MCF 10A (cell line): ENCODE measurements at places on chromosomes 5 and 9.

- no peak for DNase-seq
Observed at GRCh38 chr9:80066931-80067330, 495.2 kb downstream of the TLE4 start.

- peak; percentile 61 for DNase-seq
Observed at GRCh38 chr5:73447530-73448462, 781 bp downstream of the FOXD1 start.

DNA sequence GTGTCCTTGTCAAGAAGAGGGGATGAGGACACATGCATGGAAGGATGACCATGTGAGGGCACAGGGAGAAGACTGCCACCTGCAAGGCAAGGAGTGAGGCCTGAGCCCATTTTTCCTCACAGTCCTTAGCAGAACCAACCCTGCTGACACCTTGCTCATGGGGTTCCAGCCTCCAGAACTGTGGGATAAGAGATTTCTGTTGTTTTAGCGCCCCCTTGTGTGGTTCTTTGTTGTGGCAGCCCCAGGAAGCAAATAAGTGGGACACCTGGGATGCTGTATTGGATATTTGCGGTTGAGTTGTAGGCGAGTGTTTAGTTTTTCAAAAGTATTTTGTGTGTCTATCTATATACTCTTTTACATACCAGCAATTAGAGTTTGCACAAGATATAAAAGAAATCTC is 206.4 kb downstream of the NXNL2 start:
- DNase-seq: peak; percentile 54

- DNase-seq: no peak
Observed at GRCh38 chr5:178241688-178242231, 9.2 kb upstream of the PHYKPL start.

DNA sequence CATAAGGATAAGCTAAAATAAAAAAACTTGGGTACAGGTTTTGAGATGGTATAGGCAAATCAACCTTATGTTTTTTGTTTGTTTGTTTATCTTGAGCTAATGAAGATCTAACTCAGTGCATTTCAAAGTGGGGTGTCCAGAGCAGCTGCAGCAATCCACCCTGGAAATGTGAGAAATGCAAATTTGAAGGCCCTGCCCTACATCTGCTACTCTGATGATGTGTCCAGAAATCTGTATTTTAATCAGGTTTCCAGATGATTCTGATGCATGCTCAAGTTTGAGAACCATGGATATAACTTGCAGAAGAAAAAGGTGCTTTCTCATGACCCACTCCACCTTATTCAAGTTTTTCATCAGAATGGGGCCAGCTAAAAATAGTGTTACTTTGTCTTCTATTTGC is 467.0 kb downstream of the NTRK2 start:
- no peak for DNase-seq

- peak; percentile 55 for DNase-seq
Observed at GRCh38 chr9:75715360-75715759, 175.1 kb upstream of the PCSK5 start.

GRCh38 chr9:33158843-33159776 is 8.0 kb downstream of the B4GALT1 start:
- peak; percentile 78 for DNase-seq

GRCh38 chr5:150945486-150945885 is 40.7 kb upstream of the ZNF300 start:
- DNase-seq: no peak

DNA sequence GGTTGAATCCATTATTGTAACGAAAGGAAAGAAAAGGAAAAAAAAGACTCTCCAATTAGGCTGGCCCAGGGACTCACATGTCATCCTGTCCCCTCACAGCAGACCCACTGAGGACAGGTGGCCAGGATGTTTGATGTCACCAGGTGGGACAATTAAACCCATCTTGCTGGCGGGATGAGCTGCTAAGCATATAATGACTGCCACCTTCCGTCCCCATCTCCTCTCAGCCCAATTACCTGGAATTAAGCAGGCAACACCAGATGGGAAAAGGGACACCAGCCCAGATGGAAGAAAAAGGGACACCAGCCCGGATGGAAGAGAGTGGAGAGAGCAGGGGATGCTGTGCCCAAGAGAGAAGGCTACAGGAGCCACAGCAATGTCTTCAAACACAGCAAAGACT is 116.6 kb upstream of the SARDH start:
- no peak for DNase-seq

GRCh38 chr5:170769246-170769645 is 14.3 kb upstream of the GABRP start:
- no peak for DNase-seq

GRCh38 chr9:3793971-3794383 is 268.2 kb upstream of the RFX3 start:
- DNase-seq: no peak

- no peak for DNase-seq
Observed at GRCh38 chr5:133680830-133681565, 68.7 kb upstream of the FSTL4 start.

- DNase-seq: no peak
Observed at GRCh38 chr5:36392186-36392585, 90.5 kb upstream of the RANBP3L start.

DNA sequence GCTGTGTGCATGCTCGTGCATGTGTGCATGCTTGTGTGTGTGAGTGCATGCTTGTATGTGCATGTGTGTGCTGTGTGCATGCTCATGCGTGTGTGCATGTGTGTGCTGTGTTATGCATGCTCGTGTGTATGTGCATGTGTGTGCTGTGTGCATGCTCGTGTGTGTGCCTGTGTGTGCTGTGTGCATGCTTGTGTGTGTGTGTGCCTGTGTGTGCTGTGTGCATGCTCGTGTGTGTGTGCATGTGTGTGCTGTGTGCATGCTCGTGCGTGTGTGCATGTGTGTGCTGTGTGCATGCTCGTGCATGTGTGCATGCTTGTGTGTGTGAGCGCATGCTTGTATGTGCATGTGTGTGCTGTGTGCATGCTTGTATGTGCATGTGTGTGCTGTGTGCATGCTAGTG is 30.3 kb upstream of the SH3PXD2B start:
- no peak for DNase-seq

DNA sequence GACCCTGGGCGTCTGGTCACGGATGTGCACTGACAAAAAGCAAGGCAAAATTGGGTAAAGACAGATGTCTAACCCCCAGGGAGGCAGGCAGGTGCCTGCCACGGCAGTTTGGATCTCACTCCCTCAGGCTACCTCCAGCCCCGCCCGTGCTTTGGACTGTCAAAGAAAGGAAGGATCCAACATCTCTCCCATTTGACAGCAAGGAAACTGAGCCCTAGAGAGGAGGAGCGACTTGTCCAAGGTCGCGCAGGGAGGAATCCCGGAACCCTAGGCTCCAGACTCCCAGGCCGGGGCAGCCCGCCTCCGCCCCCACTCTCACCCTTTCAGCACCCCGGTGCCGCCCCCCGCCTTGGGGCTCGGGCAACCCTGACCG is 376 bp downstream of the GOLGA1 start:
- DNase-seq: no peak

- peak; percentile 11 for DNase-seq
Observed at GRCh38 chr5:130496215-130496614, 592.0 kb downstream of the CHSY3 start.

DNA sequence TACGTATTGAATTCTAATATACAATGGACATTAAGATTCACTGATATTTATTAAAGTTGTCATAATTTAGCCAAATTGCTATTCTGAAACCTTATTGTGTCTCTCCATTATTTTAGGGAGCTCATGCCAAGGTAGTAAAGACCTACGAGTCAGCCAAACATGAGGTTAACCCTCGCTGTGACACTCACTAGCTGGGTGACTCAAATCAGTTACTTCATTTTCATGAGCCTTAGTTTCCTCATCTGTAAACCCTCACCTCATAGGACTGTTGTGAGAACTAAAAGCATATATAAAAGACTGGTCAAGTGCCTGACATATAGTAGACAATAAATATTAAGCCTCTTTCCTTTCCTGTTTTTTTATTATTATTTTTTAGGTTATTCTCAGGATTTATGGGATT is 44.0 kb upstream of the PCA3 start:
- no peak for DNase-seq

DNA sequence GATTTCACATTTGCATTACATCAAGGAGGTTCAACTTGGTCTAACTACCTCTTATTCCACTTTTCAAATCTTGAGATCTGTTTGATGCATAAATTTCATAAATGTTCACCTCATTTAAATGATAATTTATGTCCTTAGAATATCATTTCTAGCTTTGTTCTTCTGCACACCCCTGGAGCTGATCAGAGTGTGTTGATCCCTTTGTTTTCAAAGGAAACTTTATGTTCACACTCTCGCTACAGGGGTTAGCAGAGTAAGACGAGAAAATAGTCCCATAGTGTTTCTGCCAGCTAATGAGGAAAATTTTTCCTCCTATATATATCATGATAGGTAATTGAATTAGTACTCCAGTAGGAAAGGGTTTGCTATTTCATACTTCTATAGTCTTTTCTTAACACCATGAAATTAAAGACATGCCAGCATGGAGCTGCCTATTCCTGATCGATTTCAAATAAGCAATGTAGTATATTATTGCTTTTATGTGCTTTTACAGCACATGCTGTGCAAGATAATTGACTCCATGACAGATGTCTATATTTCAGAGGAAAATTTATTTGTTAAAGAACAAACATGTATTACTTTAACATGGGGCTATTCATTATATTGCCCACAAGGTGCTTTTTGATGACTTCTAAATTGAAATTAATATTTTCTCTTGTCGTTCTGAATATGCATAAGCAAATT is 4.8 kb upstream of the PAM start:
- no peak for DNase-seq

GRCh38 chr5:2029206-2029605 is 146.5 kb upstream of the IRX4 start:
- peak; percentile 21 for DNase-seq

DNA sequence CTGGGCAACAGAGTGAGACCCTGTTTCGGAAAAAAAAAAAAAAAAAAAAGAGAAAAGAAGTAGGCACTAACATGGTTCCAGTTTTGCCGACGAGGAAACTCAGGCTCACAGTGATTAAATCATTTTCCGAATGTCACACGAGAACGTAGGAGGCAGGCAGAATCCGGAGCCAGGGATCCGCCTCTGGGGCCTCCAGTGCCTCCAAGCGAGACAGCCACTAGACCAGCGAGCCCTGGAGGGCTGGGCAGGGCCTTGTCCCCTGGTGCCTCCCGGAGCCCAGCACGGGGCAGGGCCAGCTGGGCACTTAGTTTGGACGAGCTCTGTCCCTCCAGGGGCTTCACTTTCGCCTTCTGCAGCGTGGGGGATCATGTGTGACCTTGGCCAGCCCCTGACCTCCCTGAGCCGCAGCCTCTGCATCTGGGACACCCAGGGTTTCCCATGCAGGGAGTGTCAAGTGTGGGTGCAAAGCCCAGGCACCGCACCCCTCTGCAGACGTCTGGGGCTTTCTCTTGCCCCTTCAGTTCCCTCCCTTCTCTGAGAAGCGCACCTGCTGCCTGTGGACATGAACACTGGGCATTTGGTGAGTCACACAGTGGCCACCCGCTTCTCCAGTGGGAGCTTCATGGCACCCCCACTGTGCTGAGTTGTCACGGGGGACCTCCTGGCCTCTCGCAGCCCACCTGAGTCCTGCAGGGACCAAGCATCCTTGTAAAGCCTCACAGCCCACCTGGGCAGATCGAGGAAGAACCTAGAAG is 80.3 kb downstream of the RXRA start:
- peak; percentile 38 for DNase-seq

DNA sequence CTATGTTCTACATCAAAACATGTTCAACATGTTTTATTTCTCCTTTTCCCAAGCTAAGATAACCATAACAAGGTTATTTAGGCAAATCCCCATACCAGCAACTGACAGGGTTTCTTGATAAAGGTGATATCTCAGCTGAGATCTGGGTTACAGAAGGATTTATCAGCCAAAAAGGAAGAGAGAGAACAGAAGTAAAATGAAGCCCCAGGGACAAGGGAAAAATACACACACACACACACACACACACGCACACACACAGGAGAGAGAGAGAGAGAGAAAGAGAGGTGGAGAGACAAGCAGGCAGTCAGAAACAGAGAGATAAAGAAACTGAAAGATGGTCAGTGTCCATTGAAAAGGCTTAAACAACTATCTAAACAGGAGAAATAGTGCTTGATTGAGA is 19.7 kb upstream of the MLLT3 start:
- DNase-seq: no peak

DNA sequence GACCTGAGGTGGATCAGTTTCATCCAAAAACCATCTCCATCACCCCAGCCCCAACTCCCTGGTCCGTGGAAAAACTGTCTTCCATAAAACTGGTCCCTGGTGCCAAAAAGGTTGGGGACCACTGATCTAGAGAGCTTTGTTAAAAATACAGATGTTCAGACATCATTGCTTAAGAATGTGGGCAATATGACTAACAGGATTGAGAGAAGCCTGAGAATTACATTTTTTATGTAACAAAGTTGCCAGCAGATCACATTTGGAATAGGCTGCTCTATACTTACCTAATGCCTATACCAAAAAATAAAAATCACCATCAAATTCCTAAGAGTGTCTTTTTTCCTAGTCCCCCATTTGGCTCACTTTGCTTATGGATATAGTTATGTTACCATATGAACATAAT is 143.3 kb downstream of the RAPGEF6 start:
- DNase-seq: no peak

- DNase-seq: no peak
Observed at GRCh38 chr5:1983919-1984695, 101.4 kb upstream of the IRX4 start.

- no peak for DNase-seq
Observed at GRCh38 chr9:69894720-69895119, 74.1 kb downstream of the CFAP95 start.
